ENCODE measurements at places on chromosomes 12 and 14.

DNA sequence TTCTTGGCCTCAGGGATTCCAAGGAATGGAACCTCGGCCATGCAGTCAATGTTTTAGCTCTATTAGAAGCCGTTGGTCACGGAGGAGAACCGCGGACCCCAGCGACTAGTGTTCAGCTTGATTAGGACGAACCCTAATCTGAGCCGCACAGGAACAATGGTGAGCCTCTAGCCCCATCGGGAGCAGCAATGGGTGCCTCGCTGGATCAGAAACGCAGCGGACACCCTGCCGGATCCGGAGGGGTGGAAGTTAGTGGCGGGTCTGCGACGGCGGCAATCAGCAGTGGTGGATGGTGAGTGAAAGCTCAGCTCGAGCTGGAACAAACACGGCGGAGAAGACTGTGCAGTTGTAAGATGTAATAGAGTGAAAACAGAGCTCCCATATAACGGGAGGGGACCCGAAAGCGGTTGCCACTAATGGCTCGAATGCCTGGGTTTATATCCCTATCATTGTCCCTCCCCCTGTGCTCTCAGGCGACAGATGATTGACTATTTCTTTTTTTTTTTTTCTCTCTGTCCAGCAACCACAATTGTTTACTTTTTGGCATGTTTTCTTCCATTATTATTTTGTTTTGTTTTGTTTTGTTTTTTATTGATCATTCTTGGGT lies 127.7 kb downstream of the ZNF664 start:
- DNase-seq: no peak

GRCh38 chr14:77390188-77390587 lies 13.0 kb downstream of the SAMD15 start:
- no peak for DNase-seq

DNA sequence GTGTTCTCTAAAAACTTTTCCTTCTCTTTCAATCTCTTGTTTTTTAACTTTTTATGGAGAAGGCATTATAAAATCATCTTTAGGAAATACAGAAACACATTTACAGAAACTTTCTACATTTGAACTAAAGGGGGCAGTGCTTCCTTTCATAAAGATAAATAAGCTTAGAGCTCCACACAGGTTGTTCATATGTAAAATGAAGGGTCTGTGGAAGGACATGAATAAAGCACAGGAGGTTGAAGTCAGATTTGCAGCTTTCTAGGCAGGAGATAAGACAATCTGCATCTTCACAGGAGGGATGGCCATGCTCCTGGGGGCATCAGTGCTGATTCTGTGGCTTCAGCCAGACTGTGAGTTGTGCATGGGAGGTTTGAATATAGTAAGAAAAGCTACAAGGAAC lies 426.0 kb downstream of the DAD1 start:
- no peak for DNase-seq

GRCh38 chr14:68749487-68750475 lies 43.1 kb downstream of the ZFP36L1 start:
- no peak for DNase-seq

- no peak for DNase-seq
These were observed 55.2 kb downstream of the GALNT4 start for GRCh38 chr12:89469361-89469760.

DNA sequence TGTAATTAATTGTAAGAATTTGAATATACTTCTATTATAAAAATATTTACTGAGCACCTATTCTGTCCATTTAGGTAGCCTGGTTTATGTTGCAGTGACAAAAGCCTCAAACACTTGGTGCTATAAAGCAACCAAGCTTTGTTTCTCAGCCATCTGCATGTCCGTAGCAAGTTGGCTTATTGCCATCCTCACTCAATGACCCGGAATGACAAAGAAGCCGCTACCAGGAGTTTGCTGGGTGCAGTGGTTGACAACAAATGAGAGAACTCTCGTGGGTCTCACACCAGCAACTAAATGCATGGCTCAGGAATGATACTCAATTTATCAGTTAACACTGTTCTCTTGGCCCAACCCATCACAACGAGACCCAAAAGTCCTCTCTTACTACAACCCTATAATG lies 553.1 kb downstream of the DIO2 start:
- DNase-seq: no peak

DNA sequence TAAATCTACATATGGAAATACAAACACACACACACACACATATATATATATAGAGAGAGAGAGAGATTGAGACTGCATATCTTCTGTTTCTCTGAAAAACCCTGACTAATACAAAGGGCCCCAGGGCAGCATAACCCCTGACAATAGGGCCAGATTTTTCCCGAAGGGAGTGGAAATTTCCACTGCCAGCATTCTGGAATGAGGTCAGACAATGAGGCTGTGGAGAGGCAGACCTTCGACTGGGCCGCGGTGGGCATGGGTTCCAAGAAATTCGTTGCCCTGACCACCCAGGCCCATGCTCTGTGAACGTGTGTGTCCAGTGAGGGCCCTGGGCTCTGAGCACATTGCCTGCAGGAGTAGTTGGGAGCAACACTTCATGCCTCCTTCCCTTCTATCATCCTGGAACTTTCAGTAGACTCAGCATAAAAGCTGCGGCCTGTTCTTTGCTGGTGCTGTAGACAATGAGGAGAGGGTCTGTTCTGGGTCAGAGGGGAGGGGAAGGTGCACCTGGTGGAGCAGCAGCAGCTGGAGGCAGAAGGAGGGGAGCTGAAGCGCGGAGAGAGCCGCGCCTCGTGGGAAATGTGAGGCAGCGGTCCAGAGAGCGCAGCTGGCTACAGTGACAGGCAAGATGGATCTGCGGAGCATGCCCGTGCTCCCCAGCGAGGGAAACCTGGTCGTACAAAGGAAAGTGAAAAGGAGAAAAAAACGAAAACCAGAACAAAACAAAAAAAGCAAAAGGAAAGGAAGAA lies 25.6 kb upstream of the CCDC60 start:
- no peak for DNase-seq

All from CD4-positive, alpha-beta T cell treated with Interferon gamma for 1 hour (primary cell).